Naive thymus-derived CD8-positive, alpha-beta T cell (primary cell): ENCODE measurements at places on chromosomes 4 and X.
A peak's percentile ranks its signal among the peaks of the same experiment; 100 is the strongest.

GRCh38 chrX:150037041-150037440 is 98.8 kb upstream of the EOLA2 start:
- DNase-seq: no peak

DNA sequence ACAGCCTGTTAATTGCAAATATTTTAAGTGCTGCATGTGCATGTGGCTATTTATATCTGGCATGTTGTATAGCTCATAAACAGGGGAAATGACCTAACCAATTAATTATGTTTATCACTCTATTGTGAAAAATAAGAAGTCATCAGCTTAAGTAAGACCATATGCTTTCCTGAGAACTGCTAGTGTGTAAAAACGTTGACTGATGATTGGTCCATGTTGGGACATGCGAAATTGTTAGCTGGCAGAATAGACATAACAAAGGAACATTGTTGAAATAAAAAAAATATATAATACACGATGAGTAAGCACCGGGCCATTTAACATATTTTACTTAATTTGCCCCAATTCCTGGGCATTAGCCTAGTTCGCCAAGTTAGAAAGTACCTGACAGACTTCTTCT is 207.5 kb downstream of the ANK2 start:
- no peak for DNase-seq

- DNase-seq: no peak
These were observed 26.8 kb upstream of the MBTPS2 start for GRCh38 chrX:21812628-21813027.

GRCh38 chr4:187307131-187307530 is 583.5 kb upstream of the FAT1 start:
- no peak for DNase-seq

- no peak for DNase-seq
These were observed 23.3 kb downstream of the BRCC3 start for GRCh38 chrX:155094468-155095061.

DNA sequence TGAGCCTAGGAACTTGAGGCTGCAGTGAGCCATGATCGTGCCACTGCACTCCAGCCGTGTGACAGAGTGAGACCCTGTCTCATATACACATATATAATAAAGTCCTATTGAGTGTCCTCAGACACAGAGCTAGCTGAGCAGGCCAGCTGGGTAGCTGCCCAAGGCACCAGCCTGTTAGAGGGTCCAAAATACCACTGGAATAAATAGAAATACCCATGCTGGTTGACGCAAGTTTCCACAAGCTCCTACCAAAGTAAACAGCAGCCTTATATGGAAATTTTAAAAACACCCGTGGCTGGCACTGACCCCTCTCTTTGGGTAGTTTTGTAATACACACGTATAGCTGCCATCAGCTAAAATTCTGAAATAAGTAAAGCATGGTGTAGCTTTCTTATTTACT is 348.6 kb downstream of the BCOR start:
- DNase-seq: no peak

DNA sequence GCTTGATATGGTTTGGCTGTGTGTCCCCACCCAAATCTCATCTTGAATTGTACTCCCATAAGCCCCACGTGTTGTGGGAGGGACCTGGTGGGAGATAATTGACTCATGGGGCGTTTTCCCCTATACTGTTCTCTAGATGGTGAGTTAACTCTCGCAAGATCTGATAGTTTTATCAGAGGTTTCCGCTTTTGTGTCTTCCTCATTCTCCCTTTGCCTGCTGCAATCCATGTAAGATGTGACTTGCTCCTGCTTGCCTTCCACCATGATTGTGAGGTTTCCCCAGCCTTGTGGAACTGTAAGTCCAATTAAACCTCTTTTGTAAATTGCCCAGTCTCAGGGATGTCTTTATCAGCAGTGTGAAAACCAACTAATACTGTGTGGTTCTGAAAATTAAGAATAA is 11.5 kb downstream of the SLAIN2 start:
- no peak for DNase-seq

DNA sequence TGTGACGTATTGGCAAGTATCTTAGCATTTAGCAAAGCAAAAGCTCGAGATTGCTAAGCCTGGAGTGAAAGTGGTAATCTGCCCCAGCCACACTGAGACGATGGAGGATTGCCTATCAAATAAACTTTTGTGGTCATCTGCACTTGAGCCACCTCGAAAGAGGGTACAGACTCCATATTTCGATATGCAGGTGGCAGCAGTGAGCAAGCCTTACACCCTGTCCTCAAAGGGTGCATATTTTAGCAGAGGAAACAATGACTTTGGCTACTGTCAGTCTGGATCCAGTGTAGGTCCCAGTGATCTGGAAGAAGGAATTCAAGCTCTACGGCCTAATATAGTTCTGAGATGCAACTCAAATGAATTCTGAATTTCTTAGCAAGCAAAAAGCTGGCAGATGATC is 153.9 kb downstream of the ATG4A start:
- no peak for DNase-seq

DNA sequence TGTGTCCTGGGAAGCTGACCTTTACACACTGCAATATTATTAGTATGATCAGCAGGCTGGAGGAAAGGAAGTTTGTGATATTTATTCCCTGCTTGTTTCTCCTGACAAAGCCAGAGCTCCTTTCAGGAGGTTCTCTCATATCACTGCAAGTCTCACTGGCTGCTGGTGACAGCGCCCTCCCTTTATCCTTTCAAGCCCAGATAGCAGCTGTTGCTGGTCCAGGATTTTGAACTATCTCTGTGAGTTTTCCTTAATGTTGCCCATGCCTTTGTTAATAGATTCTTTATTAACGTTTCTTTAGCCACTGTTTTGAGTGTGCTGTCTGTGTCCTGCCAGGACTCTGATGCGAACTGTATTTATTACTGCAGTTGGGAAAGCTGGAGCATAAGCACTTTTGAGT is 518.7 kb downstream of the C4orf33 start:
- no peak for DNase-seq

DNA sequence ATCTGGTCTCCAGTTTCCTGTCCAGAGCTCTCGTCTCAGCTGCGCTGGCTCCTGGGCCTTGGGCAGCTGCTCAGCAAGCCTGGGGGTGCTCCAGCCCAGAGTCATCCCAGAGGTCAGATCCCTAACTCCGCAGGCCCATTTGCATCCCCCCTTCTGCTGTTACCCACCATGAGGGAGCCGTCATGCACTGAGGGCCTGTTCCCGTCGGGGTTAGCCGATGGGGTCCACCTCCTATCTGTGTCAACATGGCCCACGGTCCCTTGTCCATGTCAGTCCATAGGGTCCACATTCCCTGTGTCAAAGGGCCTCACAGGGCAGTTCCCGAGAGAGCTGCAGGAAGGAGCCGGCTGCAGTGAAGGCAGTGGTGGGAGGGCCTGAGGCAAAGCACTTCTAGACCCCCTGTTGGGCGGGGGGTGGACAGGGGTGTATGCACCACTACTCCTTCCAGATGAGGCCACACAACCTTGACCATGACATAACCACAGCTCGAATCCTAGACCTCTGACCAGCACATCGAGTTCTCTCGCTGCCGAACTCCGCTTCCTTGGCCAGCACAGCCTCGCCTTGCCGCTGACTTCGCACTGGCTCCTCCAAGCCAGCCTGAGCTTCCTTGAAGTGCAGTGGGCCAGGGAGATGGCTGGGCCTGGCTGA is 24.9 kb downstream of the WDR1 start:
- no peak for DNase-seq

DNA sequence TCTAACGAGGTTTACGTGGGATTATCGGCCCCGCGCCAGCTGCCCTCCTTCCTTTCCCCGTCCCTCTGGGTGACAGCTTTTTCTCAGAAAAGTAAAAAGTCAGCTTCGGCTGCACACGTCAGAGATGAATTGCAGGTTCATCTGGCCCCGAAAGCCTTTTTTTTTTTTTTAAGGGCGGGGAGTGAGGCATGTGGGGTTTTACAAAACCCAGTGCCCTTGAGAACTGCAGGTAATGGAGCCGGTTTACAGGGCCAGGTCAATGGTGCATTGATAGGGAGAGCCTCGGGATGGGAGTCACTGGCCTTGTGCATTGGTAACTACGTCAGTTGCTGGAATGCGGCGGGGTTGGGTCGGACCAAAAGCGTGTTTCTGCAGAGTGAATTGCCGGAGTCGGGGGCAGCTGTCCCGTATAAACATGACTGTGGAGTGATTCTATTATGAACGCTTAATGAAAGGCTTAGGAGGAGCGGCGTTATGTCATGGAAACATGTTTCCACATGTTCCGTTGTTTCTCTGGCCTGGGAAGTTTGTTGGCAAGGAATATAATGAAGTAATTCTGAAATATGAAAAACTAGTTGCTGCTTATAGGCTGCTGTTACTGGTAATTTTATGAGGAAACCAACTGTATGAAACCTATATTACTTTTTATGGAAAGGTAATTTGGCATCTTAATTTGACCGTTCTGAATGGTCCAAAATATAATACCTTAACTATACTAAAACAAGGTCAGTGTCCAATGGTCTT is 1.1 kb downstream of the HSPA4L start:
- DNase-seq: peak; percentile 22

GRCh38 chrX:131802836-131803626 is 220.1 kb upstream of the STK26 start:
- DNase-seq: no peak

DNA sequence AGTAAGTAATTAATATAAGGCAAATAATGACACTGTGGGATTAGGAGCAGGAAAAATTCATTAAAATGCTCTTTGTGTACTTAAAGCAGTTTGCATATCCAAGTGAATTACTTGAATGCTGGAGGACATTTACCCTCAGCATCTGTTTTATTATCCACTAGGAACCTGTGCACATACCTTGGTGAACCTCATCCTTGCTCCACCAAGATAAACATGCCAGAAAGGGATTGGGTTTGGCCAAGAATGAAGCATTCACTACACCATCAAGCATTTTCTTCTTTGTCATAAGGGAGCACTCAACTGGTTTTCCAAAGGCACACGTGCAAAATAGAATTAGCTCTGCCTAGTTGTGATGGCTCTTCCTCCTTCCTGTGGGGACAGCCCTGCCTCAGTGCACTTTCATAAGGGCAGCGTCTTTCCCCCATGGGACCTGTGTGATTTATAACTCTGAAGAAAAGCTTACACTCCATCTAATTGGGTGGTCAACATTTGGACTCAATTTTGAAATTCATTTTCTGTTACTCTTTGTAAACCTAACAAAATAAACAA is 291.7 kb downstream of the USP46 start:
- DNase-seq: no peak

GRCh38 chrX:34734383-34734782 is 77.3 kb upstream of the TMEM47 start:
- DNase-seq: no peak

GRCh38 chrX:31420711-31421151 is 348.9 kb upstream of the FTHL17 start:
- no peak for DNase-seq

DNA sequence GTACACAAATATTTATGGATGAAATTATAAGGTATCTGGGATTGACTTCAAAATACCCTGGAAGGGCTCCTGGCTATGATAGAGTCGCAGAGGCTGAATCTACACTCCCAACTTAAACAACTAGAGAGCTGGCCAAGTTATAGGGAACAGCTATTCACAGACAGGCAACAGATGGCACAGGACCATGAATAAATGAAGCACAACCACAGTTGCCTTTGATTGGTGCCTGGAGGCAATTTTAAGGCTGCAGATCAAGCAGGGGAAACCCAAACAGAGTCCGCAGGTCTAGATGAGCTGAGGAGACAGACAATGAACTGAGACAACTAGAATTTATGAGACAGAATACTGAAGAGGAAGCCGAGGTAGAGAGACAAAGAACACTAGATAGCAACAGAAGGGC is 155.9 kb downstream of the EVC2 start:
- DNase-seq: no peak

- no peak for DNase-seq
These were observed at the start of gene UGT2B11 for GRCh38 chr4:69214716-69215115. Gene UGT2B11, minus strand, starts transcription at chr4:69214748. Its CDS starts 26 bp downstream, at chr4:69214722.

GRCh38 chr4:77050962-77051361 is 24.8 kb downstream of the CCNI start:
- DNase-seq: no peak

- DNase-seq: no peak
These were observed 38.4 kb upstream of the CLNK start for GRCh38 chr4:10722957-10723356.

DNA sequence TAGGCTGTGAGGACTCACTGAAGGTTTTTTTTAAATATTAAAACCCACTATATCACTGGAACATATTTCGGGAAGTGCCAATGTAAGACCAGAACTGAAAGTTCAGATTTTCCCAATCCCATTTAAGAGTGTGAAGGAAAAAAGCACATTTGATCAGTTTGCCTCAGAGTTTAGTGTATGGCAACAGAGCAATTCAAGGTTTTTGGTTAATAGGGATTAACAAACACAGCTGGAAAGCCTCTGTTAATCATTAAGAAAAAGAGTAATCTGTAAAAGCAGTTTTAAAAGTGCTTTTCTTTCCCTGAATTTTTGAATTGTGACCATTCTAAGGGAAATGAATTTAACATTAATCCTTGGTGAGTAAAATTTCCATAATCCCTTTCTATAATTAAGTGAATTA is 60.4 kb downstream of the NPY5R start:
- no peak for DNase-seq

DNA sequence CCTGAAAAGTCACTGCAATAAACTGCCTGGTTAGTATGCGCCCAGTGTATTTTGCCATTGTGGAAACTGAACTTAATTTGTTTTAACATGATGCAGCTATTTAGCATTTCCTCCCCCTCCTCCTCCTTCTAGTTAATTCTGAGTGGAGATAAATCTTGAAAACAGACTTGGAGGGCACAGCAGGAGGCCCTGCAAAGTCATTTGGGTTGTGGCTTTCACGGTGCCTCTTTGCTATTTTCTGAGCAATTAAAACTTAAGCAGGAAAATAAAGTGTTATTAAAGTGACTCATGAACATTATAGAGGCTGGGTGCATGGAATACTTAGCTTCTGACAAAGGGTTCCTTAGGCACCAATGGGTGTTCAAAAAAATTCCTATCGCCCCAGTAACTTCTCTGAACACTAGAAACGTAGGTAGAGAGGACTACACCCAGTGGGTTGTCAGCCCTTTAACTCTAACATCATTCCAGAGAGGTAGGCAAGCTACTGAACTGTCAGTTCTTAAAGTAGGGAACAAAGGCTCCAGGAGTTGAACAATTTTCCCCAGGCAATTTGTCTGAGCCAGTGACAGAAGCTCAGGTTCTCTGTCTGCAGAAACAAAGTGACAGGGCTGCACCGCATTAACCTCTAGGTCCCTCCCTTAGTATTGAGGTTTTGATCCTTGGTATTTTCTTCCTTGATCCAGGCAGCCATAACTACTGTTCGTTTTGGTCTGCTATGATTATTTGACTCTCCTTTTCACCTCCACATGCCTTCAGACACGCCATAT is 158.3 kb upstream of the KIT start:
- DNase-seq: no peak

GRCh38 chr4:38667085-38667893 is 3.3 kb downstream of the KLF3 start:
- DNase-seq: peak; percentile 89

DNA sequence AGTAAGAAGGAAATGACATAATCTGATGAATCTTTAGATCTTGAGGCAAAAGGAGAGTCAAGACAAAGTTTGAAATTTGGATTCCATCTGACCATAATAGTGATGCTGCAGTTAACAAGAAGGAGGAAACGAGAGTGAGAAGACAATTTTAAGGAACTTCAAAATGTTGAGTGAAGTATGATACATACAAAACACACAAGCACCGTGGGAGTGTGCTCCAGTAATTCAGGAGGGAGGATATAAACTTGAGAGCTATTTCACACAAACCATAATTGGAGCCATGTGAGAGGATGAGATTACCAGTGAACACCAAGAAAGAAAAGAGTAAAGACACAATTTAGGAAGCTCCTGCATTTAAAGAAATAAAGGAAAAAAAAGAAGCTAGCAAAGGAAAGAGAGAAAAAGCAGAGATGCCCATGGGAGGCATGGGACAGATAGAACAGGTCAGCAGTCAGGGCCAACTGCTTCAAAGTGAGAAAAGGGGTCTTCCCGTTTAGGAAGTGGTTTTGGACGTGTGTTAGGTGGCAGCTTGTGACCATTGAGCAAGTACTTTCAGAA is 150.7 kb upstream of the SLC7A11 start:
- no peak for DNase-seq
